ENCODE measurements at places on chromosomes 2 and 18.
A peak's percentile ranks its signal among the peaks of the same experiment; 100 is the strongest.

DNA sequence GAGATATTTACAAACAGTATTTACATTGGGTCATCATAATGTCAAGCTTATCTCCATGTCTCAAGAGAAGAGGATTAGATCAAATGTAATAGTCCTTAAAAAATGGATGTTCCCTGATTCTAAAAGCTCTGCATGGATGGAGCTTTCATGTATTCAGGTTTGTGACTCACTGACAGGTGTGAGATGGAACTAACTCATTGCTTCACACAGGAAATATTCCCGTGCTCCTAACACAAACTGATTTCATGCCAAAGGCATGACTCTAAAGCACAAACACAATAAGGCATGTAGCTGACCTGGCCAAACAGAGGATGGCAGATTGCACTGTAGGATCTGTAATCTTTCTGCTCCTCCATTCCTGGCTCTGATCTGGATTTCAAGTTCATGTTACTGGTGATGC is 110.0 kb downstream of the ALK start:
- DNase-seq: no peak

DNA sequence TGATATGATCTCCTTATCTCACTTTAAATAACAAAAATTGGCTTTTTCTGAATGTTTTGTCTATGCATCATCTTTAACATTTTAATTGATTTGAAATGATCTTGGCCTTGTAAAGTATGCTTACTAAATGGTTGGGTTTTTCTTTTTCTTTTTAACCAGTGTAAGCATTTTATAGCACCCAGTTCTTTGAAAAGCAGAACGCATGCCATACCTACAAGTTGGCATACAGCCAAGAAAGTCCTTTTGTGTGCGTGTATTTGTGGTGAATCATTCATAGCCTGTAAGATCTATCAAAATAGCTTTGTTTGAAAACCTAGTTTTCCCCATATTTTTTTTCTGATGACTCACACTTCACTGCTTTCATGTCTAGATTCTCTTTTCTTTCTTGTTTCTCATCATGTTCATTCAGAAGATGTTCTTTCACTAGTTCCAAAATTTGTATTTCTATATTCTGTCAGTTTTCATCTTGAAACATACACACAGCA is 4.1 kb upstream of the VRK2 start:
- peak; percentile 11 for DNase-seq

GRCh38 chr2:232543491-232543890 is 4.0 kb downstream of the CHRNG start:
- DNase-seq: no peak

- DNase-seq: no peak
Observed at GRCh38 chr2:233202531-233202944, 48.9 kb upstream of the ATG16L1 start.

DNA sequence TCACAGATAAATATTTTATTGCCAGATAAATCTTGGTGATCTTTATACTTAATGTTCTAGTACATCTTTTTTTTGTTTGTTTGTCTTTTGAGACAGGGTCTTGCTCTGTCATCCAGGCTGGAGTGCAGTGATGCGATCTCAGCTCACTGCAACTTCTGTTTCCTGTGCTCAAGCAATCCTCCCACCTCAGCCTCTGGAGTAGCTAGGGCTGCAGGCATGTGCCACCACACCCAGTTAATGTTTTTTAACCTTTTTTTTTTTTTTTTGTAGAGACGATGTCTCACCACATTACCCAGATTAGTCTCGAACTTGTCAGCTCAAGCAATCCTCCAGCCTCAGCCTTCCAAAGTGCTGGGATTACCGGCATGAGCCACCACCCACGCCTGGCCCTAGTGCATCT is 9.1 kb upstream of the C1GALT1C1L start:
- no peak for DNase-seq

DNA sequence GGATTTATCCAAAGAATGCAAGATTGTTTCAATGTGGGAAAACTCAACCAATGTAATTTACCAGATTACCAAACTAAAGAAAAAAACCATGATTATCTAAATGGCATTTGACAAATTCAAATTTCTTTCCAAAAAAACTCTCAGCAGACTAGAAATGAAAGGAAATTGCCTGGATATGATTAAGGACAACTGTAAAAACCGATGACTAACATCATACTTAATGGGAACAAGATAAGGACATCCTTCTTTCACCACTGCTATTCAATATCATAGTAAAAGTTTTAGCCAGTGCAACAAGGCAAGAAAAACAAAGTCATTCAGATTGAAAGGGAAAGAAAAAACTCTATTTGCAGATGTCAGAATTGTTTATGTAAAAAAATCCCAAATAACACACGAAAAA is 4.4 kb upstream of the CCDC150 start:
- DNase-seq: no peak

GRCh38 chr2:10890706-10891270 is 20.9 kb upstream of the KCNF1 start:
- no peak for DNase-seq

- DNase-seq: no peak
Observed at GRCh38 chr18:67589325-67589724, 72.8 kb upstream of the DSEL start.

DNA sequence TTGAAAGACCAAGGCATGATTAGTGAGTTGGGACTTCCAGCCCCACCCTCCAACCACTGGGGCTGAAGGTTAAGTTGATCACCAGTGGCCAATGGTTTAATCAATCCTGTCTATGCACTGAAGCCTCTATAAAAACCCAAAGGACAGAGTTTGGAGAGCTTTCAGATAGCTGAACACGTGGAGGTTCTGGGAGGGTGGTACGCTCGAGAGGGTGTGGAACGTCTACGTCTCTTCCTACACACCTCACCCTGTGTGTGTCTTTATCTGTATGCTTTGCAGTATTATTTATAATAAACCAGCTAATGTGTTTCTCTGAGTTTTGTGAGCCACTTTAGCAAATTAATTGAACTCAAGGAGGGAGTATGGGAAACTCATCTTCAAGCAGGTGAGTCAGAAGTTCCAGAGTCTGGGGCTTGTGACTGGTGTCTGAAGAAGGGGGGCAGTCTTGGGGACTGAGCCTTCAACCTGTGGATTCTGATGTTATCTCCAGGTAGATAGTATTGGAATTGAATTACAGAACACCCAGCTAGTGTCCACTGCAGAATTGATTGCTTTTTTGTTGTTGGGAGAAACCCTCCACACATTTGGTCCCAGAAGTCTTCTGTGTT is 20.3 kb downstream of the ACTR3 start:
- DNase-seq: no peak

DNA sequence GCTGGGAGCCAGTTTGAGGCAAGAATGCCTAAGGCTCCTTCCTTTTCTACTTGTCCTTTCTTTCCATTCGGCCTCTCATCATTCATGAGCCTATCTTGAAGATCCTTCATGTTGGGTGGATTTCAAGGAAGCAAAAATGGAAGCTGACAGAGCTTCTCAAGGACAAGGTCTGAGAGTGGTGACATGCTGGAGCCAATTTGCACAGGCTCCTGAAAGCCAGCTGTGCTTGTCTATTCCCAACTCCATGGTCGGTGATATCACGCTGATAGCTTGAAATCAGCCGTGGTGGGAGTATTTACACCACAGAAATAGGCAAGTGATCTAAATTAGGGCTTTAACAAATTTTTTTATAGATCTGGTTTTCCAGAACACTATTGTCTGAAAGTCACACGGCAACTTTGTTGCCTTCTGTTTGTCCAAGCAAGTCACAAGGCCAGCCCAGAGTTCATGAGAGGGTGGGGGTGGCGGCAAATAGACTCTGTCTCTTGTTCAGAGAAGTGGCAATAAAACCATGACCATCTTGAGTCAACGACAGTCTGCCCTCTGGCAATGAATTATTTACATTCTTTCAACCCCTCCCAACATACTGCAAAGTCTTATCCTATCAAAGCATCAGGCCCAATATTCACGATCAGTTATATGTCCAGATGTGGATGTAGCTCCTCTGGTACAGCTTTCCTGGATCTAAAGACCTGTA is 49.9 kb upstream of the SLC35F5 start:
- no peak for DNase-seq

- no peak for DNase-seq
Observed at GRCh38 chr2:20223407-20224163, 1.3 kb downstream of the SDC1 start.

- no peak for DNase-seq
Observed at GRCh38 chr2:127142663-127143630, 36.0 kb upstream of the BIN1 start.

- no peak for DNase-seq
Observed at GRCh38 chr2:120826716-120827410, 91.2 kb downstream of the GLI2 start.

GRCh38 chr18:54736981-54737380 is 91.3 kb upstream of the RAB27B start:
- DNase-seq: no peak

- DNase-seq: no peak
Observed at GRCh38 chr18:34493099-34493544, 217.0 kb upstream of the DTNA start.

DNA sequence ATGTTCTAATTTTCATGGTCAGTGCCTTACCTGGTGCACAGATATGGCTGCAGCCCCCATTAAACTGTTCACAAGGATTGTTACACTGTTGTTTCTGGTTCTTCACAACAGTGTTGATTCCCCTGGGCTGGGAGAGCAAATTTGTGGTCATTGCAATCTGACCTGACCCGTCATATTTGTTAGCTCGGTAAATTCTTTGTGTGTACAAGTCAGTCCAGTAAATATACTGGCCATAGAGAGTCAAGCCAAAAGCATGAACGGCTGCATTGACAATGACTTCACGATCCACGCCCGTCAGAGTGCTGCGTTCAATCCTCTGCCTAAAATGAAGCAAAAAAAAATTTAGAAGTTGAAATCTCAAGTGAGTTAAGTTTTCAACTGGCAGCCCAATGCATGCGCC is 134.6 kb downstream of the DHRS9 start:
- no peak for DNase-seq

GRCh38 chr2:54545702-54546450 is 89.7 kb downstream of the SPTBN1 start:
- DNase-seq: no peak

GRCh38 chr2:182378759-182379158 is 48.1 kb downstream of the PDE1A start:
- no peak for DNase-seq

GRCh38 chr18:9709304-9709877 is 1.3 kb downstream of the RAB31 start:
- no peak for DNase-seq

DNA sequence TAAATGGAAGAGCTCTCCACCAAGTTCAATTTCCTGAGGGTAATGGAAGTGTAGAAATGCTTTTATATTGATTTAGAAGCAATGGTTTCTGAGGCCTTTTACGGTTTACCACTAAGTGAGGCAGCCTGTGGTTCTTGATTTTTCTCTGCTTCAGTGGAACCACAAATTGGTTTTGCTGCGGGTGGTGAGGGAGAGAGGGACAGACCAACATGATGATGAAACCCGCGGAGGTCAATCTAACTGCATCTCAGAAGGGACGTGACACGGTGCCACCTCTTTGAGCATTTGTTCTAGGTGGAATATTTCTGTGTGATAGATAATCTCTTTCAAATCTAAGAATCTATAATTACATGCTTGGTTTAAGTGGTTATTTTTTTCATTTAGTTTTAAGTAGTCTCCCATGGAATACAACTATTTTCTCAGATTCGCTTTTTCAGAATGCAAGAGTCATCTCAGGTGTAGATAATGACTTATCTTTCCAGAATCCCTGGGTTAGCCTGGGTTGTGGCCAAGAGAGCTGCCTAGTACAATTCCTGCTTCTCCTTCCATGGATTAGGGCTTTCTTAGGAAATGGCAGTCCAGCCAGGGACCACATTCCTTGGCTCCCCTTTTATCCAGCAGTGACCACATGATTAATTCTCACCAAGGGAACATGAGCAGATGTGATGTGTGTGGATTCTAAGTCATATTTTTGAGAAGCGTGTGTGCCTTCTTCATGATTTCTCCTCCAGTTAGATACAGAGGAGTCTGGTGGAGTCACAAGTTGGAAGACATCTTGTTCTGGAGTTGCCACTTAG is 52.5 kb downstream of the KCNE4 start:
- DNase-seq: no peak

GRCh38 chr2:221451862-221452788 is 120.0 kb downstream of the EPHA4 start:
- no peak for DNase-seq

GRCh38 chr2:88828397-88829137 is 137.1 kb downstream of the RPIA start:
- DNase-seq: no peak

GRCh38 chr2:28185153-28185552 is 207.5 kb upstream of the FOSL2 start:
- DNase-seq: no peak

DNA sequence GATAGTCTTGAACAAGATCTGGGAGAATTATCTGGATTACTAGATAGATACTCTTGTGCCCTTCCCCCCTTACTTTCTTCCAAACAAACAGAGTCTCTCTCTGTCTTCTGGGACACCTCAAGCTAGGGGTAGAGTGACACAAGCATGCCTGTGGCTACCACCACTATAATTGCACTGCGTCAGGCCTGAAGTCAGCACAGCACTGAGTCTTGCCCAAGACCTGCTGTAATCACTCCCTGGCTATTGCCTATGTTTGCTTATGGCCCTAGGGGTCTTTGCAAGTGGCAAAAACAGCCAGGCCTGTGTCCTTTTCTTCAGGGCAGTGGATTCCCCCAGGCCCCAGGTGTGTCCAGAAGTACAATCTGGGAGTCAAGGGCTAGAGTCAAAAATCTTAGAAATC is 106.6 kb downstream of the SLC5A7 start:
- no peak for DNase-seq

DNA sequence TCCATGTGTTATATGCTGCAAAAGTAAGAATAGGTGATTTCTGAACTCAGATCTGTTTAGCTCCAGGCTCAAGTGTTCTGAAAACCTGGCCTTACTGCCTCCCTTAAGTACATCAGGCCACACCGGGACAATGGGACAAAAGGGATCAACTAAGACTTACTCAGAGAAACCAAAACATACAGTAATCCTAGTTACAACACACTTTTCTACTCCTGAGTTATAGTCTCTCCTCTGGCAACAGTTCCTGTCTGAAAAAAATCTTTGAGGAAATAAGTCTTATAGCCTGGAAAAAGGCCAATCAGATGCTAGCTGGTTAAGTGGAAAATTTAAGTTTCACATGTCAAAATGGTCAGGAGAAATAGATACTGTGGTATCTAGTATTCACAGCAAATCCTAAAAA is 5.6 kb downstream of the METTL5 start:
- DNase-seq: no peak

DNA sequence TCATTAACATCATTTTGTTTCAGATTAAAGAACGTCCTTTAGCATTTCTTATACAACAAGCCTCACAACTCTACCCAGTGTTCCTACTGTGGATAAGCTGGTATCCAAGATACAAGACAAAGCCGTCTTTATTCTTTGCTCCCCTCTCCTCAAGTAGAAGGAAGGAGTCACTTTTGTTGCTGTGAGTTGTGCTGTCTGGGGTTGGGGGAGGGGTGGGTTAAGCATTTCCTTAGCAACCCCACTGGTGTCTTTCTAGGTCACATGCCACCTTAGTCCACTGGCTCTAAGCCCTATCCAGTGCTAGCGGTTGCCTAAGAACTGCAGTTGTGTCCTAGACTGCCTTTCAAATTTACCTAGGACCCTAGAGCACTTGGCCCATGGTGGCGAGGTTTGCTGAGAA is 155.6 kb upstream of the PIEZO2 start:
- DNase-seq: no peak

GRCh38 chr2:224711859-224712665 is 4.1 kb downstream of the CCDC195 start:
- DNase-seq: no peak

GRCh38 chr2:61566566-61566965 is 28.4 kb upstream of the XPO1 start:
- DNase-seq: no peak

- DNase-seq: no peak
Observed at GRCh38 chr2:164842624-164842966, 972 bp upstream of the COBLL1 start.

- DNase-seq: no peak
Observed at GRCh38 chr2:158677542-158677941, 117.6 kb upstream of the DAPL1 start.
